Hepatocyte (in vitro differentiated cells): ENCODE measurements at places on chromosomes 1 and 21. TPM values are rescaled to one million over a fixed set of nuclear protein-coding genes. Genes with fewer than 3 reads are reported as not detected.

- peak; percentile 65 for DNase-seq
Measured at GRCh38 chr21:33478935-33479678, 667 bp downstream of the TMEM50B start.

GRCh38 chr1:185813401-185813979 lies 79.3 kb downstream of the HMCN1 start:
- DNase-seq = peak; percentile 67

Gene NBPF26
- 8.0 and 8.9 TPM in 2 replicates for polyA plus RNA-seq

- no peak for DNase-seq
Measured at GRCh38 chr1:101965341-101965740, 31.4 kb downstream of the OLFM3 start.

Gene S100A13
- 248 and 282 TPM in 2 replicates for polyA plus RNA-seq

Gene DSCAM
- polyA plus RNA-seq = 0.33 TPM in 1 of 2 replicates, not detected in the other

DNA sequence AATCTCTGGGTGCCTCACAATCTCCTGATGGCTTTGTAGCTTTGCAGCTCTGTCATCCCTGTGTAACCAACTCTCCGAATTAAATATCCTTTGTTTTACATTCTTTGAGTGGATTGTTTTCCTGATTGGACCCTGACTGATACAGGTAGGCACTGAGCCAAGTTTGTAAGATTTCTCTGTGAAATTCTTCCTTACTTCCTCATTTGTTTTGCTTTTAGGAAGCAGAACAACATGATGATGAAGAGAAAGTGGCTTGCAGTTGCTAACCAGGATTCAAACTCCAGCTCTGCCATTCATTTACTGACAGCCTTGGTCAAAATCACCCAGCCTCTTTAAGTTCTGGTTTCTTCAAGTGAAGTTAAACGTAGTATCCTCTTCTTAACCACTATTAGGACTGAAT lies 452.3 kb downstream of the OMA1 start:
- DNase-seq = no peak

GRCh38 chr1:90186506-90187322 lies 191.8 kb downstream of the ZNF326 start:
- no peak for DNase-seq

Gene RNF207
- 28.3 and 30.9 TPM in 2 replicates for polyA plus RNA-seq

Gene S100A16
- polyA plus RNA-seq = 134 and 155 TPM in 2 replicates

DNA sequence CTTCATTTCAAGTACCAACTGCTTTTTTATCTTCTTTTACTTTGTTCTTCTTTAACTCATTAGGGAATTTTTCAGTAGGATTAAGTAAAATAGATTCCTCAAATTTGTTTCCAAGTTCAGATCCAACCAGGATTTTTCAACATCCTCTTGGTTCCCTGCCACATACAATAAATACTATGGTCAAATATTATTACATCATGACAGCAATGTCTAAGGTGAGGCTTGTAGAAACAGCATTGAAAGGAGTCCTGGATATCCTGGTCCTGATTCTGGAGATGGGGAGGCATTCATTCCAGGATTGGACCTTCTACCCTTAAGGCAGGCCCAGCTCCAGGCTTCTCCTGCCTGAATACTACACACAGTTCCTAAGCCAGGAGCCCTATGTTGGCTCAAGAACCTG lies 80.2 kb upstream of the F3 start:
- no peak for DNase-seq

Gene ADCY10
- polyA plus RNA-seq = 1.0 and 1.5 TPM in 2 replicates

Gene AADACL3
- not detected in 2 replicates for polyA plus RNA-seq

- DNase-seq = no peak
Measured at GRCh38 chr1:203091761-203092330, 6.0 kb upstream of the MYOG start.
